ENCODE measurements at places on chromosomes 5 and 9.

DNA sequence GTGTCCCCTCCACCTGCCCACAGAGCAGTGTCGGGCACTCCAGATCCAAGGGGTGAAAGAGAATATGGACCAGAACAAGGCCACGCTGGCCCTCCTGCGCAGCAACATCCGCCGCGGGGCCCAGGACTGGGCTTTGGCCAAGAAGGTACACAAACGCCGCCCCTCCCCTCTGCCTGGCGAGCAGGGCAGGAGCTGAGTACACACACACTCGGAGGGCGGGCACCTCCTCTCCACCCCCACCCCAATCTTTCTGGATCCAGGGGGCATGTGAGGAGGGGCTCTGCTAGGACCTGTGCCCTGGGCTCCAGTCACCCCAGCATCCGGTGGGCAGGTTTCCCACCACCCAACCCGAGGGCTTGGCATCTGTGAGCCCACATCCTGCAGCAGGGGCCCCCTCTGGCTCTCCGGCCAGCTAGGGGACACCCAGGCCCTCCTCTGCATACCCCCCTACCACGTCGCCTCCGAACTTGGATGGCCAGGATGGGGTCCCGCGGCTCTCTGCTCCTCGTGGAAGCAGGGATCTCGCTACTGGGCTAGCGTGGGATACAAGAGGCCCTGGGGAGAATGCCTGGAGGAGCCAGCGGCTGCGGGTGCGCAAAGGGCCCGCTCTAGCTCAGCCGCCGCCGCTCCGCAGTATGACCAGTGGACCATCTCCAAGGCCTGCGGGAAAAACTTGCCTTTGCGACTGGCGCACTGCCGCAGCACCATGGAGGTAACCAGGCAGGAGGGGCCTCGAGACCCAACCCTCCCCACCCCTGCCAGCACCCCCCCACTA is 3.1 kb downstream of the CCDC183 start:
- no peak for DNase-seq

GRCh38 chr9:36492865-36493264 is 79.8 kb upstream of the MELK start:
- DNase-seq, result peak; percentile 32

GRCh38 chr9:124377551-124378406 is 37.5 kb downstream of the PSMB7 start:
- DNase-seq, result no peak

DNA sequence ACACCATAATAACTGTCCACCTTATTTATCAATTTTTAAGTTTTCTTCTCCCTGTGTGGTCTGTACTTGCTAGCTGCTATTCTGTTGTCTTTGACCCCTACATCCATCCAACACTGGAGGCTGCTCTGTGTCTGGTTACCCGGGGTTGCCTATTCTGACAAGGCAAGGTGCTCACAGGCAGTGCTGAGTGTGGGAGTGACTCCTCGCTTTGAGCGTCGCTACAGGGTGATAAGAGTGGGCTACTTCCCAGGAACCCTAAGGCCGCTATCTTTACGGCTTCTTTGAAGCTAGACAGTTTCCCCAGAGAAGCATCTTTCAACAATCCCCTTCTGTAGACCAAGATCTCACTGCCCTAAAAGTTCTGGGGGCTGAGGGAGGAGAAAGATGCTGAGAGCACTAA is 35.3 kb downstream of the NSUN2 start:
- no peak for DNase-seq

- no peak for DNase-seq
Observed at GRCh38 chr5:56686337-56687195, 128.8 kb upstream of the MAP3K1 start.

DNA sequence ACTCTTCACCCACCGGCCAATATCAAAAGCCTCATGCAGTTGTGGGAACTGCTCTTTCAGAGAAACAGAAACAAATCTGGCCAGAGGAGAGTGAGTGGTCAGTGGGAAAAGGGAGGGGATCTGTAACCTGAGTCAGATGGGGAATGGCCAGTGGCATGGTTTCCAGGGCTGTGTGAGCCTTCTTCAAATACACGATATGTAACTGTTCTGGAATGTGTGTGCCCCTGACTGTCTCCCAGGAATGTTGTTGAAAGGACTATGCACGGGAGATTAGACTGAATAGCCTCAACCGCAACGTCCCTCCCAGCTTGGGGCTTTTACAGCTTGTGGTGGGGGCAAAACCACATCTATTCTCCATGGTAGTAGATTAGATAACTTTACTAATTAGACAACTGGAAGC is 60.8 kb downstream of the SH3TC2 start:
- peak; percentile 99 for DNase-seq

GRCh38 chr9:127035423-127035822 is 87.0 kb downstream of the ANGPTL2 start:
- DNase-seq, result no peak

DNA sequence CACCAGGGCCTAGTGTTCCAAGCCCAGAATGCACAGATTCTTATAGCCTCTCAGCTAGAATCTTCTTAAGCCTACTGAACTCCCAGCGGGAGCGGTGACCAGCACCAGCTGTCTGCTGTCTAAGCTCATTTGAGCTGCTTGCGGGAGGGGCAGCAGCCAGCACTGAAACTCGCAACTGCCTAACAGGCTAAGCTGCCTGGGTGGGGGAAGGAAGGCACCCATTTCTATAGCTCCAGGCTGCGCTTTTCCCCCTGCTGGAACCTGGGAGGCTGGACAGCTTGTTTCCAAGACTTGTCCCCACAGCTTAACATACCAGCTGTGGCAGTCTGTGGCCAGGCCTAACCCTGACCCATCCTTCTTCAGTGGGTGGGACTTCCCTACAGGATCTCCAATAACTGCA is 512.9 kb downstream of the EFNA5 start:
- DNase-seq, result no peak

DNA sequence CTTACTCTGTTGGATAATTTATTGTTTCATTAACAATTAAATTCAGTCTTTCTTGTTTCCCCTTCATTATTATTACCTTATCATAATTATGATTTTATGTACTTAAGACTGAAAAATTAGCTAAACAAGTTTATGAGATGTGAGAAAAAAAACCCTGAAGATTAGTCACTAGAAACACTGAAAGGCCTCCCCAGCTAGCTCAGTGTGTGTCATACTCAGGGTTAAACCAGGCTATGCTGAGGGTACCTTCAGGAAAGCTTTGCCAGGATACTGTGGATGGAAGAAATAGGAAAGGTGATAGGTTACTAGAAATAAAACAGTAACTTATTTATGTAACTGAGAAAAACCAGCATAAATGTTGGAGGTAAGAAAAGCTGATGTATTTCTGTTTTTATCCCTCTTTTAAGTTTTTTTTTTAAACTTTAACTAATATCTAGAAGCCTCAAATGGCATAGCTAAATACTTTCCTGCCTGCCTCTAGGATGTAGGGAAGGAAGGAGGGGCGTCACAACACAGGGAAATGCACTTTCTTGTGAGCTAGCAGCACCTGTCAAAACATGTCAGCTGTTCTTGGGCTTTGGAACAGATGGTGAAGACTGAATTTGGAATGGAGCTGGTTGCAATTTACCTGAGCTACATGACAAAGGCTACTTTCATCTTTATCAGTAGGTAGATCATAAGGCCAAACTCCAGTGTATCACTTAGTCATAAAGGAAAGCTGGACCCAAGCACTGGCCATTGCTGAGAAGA is 24.2 kb downstream of the NMRK1 start:
- DNase-seq, result peak; percentile 16

DNA sequence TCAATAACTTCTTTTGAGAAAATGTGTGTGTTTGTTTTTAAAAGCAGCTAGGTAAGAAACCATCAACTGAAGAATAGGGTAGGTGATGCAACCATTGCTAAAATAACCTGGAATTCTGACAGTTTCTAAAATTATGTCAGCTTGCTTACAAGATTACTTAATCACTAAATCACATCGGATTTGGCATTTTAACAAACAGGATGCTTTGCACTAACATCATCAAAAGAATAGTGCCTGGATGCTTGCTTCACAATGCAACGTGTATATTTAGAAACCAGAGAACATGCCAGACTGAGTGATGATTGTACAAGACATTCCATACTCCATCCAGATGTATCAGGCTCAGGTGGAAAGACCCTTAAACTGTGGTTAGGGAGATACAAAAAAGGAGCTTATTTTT is 43.9 kb downstream of the PAM start:
- no peak for DNase-seq

DNA sequence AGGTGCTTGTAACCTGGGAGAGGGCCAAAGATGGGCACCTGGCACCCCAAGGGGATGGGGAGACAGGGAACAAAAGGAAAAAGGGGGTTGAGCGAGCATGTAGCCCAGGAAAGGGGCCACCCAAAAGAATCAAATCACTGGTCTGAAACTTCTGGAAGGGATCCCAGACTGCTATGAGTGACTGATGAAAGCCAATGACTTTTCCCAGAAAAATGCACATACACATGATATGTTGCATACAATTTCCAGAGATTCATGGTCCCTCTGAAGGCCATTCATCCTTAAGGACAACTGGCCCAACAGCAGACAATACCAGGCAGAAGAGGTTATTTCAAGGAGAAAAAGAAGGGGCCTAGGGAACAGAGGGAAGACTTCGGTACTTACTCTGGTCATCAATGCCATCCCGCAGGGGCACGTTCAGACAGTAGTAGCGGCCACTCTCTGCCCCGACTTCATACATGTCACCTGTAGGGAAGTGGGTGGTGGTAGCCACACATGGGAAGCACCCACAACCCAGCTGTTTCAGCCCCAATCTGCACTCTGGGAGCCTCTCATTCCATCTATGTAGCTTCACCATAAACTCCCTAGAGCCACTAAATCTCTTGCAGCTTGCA is 8.4 kb downstream of the HDAC3 start:
- DNase-seq, result peak; percentile 21

DNA sequence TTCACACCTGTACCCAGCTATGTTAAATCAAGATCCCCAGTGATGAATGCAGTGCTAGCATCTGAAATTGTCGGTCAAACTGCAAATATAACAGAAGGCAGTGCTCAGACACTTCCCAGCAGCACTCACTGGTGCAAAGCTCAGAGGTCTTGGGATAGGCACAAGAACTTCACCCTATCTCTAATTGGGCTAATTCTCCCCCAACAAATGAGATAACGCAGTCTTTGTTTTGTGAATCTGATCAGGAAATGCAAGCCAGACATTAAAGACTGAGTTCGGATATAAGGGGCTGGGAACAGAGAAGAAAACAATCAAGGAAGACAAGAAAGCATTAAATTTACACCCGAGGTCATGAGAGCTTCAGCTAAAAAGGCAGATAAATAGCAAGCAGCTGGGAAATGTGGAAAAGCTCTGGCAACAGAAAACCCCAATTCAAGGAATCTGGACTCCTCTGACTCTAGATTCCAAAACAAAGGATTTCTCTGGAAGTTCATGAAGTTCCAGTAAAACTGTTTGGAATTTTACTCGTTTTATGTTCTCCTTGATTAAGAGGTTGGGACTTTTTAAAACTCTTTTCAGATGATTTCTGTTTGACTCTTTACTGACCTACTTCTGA is 65.1 kb downstream of the GNA14 start:
- no peak for DNase-seq

DNA sequence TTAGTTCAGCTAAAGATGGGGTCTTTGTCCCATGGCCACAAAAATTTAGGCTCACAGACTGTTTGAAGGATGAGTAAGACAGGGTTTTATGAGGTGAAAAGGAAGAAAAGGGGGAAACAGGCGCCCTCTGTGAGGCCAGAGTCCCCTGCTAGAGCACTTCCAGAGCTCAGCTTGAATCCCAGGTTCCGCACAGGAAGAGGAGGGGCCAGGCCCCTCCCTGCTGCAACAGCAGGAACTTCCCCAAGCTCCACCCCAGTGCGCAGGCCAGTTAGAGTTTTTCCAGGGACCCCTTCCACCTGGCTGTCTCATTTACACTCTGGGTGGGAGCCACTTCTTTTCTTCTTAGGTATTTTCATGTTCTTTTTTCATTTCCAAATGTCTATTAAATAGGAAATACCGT is 480.8 kb downstream of the PSAT1 start:
- DNase-seq, result no peak

GRCh38 chr9:96167011-96167410 is 135.0 kb downstream of the HSD17B3 start:
- no peak for DNase-seq

GRCh38 chr9:7346144-7346543 is 453.4 kb downstream of the DMAC1 start:
- DNase-seq, result no peak

- DNase-seq, result no peak
Observed at GRCh38 chr9:129639034-129639630, 2.8 kb downstream of the ASB6 start.

- no peak for DNase-seq
Observed at GRCh38 chr5:139363937-139364336, 19.2 kb downstream of the SLC23A1 start.

GRCh38 chr5:160105686-160106360 is 13.4 kb downstream of the PWWP2A start:
- DNase-seq, result no peak

DNA sequence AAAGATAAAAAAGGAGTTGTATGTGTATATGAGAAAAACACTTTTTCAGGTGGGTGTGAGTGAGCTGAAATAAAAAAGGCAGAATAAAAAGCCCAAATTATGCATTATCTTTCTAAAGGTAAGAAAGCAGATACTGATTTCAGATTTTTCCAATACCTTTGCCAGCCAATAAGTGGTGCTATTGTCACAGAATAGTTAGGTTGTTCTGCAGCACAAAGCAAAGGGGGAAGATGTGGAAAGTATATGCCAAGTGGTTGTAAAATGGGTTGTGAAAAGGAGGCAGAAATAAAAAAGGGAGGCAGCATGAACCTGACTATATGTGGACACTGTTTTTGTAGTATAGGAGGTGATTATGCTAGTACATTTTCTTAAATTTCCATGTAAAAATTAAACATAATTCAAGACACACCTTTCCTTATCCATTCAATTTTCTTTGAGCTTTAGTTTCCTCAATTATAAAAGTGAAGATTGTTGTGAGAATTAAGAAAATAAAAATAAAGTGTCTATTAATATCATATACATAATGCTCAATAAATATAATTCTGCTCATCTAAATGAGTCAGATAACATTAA is 106.7 kb downstream of the SMIM15 start:
- peak; percentile 54 for DNase-seq

DNA sequence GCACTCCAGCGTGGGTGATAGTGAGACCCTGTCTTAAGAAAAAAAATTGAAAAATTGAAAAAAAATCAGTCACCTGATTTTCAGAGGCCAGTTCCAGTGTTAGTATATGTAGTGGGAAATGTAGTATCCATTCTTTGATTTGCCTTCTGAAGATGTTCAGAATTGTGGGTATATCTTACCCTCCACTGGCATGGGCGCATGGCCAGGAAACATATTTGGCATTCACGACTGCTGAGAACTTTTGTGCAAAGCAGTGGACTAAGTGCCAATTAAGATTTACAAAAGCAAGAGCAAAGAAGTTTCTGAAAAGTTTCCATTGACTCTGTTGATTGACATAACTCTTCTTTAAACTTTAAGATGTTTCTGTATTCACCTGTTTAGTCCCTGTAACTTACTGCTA is 2.4 kb downstream of the CAVIN4 start:
- DNase-seq, result no peak

DNA sequence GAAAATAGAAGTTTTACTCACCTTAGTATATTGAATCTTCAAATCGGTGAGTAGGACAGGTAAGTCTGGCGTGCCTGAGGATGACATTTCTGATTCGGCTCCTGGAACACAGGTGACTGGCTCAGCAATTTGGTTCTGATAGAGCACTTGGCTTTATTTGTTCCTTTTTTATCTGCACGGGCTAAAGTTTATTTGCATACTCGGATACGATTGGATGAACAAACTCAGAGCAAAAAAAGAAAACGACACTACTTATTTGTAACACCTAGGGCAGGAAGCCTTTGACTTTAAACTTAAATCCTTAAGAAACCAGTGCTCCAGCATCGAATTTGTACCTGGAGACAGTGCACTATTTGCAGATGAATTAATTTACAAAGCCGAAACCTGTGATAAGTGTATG is at the start of gene ALDH1A1:
Gene ALDH1A1 (minus strand): TSS at position 140 of the 400 bp plus-strand sequence. CDS start 53 bp downstream, at position 87.
- no peak for DNase-seq

Measured in fibroblast of skin of back (primary cell).